Activated T-helper 1 cell treated with anti-CD3 and anti-CD28 coated beads, Interleukin-12 subunit alpha, Interleukin-12 subunit beta, Interleukin-2, Interleukin-4 antibody, amounts not matched to agents 30 ng/mL and 10 ng/mL and 1 ng/mL, durations not matched to agents 14 hours and 24 hours and 36 hours (primary cell): ENCODE measurements at places on chromosomes 11 and 22. TPM values are rescaled to one million over a fixed set of nuclear protein-coding genes. Genes with fewer than 3 reads are reported as not detected.

Gene ANO3
- not detected in 2 replicates for total RNA-seq

Gene VPS37C
- total RNA-seq, result 11.5 and 11.6 TPM in 2 replicates

- no peak for DNase-seq
Observed at GRCh38 chr11:106238704-106239360, 161.4 kb downstream of the AASDHPPT start.

Gene CLMP
- not detected in 2 replicates for total RNA-seq

Gene FOSL1
- 31.7 and 33.5 TPM in 2 replicates for total RNA-seq

DNA sequence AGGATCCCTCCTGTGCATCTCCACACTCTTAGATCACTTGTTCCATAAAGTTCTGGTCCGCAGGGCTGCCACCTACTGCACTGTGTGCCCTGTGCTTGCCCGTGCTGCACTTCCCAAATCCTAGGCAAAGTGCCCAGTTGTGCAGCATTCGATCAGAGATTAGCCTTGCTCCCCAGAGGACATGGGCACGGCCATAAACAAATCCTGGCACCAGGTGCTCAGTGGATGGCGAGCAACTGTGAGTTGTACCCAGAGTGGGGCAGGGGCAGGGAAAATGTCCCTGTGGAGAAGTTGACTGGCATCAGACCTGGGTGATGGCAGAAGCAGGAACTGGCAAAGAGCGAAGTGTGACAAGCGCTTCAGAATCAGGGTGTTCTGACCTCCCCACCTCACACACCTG is 4.7 kb downstream of the FADS2 start:
- no peak for DNase-seq

DNA sequence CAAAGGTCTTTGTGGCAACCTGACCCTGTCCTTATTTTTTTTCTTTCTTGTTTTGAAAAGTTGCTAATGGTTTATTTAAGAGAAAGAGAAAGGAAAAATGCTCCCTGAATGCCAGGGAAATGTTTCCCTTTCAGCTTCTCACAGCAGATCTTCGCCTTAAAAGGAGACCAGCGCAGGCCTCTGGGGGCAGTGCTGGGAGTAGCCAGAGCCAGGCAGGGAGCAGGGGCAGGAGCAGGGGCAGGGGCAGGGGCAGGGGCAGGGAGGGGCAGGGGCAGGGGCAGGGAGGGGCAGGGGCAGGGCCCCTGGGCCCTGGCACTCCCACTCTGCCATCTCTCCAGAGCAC is 5.1 kb downstream of the MOB2 start:
- DNase-seq, result no peak

Gene IGLL5
- not detected in 2 replicates for total RNA-seq

DNA sequence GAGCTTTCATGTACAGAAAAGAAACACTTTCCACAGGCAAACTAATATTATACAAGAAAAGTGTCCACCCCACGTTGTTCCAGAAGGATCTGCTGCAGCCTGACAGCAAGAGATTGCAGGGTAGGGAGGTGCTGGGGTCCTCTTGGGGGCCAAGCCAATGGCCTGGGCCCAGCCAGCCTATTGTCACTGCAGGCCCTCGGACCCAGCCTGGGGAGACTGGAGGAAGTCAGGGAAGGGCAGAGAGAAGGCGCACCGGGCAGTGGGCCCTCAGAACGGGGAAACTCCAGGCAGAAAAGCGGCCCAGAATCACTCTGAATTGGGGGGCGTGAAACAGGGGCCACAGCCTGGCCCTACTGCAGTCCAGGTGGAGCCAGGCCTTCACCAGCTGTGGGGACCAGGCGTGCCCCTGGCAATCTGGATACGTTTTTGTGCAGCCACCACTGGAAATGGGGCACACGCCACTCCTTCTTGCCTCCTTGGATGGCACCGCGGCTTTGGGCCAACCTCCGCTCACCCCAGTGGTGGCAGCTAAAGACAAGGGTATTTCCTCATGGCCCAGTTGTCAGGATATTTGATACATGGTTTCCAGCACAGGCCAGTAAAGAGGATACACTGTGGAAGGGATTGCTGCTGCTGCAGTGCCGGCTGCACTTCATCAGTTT is 3.9 kb upstream of the NAP1L4 start:
- no peak for DNase-seq

DNA sequence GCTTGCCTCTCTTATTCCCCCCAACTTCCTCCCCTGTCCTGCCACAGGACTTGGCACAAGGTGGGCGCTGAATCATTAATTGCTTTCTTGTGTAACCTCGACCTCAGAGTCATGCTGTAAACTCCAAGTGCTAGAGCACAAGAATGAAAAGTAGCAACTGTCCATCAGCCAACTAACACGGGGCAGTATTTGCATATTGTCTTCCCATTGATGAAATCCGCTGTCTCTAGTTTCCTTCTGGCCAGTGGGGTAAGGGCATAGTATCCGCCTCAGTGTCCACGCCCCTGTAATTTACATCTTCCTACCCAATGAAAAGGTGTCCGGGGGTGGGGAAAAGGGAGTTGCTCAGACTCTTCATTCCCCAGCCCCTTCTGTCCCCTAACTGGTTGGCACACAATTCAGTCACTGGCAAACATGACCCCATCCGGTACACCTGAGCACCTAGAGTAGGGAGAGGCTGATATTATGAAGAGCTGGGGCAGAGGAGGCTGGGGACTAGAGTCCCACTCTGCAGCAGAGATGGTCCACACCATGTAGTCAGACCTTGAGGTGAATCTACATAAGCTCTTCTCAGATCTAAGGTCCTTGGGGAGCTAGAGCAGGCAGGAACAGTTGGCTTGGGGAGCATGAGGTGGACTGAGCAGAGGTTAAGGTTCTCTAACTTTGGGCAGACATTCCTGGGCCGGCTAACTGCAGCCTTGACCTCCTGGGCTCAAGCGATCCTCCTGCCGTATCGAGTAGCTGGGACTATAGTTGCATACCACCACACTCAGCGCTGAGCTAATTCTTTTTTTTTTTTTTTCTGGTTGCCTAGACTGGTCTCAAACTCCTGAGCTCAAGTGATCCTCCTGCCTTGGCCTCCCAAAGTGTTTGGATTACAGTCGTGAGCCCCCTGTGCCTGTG is 6.8 kb upstream of the GGA1 start:
- no peak for DNase-seq

- no peak for DNase-seq
Observed at GRCh38 chr11:1918436-1919315, 827 bp upstream of the TNNT3 start.

GRCh38 chr22:22657712-22658111 is 13.3 kb downstream of the GGTLC2 start:
- no peak for DNase-seq
